ENCODE measurements at places on chromosomes 2 and 18.

- no peak for DNase-seq
Measured at GRCh38 chr18:64091526-64091925, 57.4 kb downstream of the LINC00305 start.

- DNase-seq: peak; percentile 30
Measured at GRCh38 chr18:76425146-76426131, 69.6 kb downstream of the ZNF516 start.

- DNase-seq: no peak
Measured at GRCh38 chr2:237752761-237753165, 45.8 kb upstream of the RBM44 start.

GRCh38 chr2:42850016-42850805 lies 57.8 kb upstream of the HAAO start:
- no peak for DNase-seq

GRCh38 chr18:58175786-58176176 lies 131.8 kb downstream of the NEDD4L start:
- DNase-seq: no peak

- no peak for DNase-seq
Measured at GRCh38 chr2:79223539-79223938, 64.0 kb upstream of the REG3A start.

- DNase-seq: no peak
Measured at GRCh38 chr2:230644356-230644935, 68.2 kb upstream of the CAB39 start.

DNA sequence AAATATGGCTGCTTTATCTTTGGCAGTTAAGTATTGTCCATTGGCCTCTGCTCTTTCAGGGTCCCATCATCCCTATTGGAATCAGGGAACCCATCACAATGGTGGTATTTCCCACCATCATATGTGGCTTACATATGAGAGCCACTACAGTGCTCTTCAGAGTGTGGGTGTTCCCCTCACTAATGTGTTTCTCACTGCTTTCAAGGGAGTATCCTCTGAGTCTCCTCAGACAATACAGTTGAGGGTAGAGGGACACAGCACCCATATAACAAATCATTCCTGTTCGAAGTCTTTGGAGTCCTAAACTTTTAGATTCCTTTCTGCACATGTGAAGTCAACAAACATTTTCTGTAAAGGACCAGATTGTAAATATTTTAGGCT lies 48.8 kb upstream of the DNAJC10 start:
- DNase-seq: no peak

- no peak for DNase-seq
Measured at GRCh38 chr2:168525020-168525419, 68.9 kb downstream of the CERS6 start.

- DNase-seq: no peak
Measured at GRCh38 chr2:15899751-15900493, 40.4 kb upstream of the MYCN start.

GRCh38 chr2:141522048-141522447 lies 608.8 kb downstream of the LRP1B start:
- no peak for DNase-seq

- no peak for DNase-seq
Measured at GRCh38 chr2:134377730-134378129, 123.9 kb downstream of the MGAT5 start.

GRCh38 chr2:201116959-201117734 lies 1.2 kb downstream of the CFLAR start:
- DNase-seq: peak; percentile 85

- no peak for DNase-seq
Measured at GRCh38 chr18:46856973-46857372, 60.3 kb downstream of the PIAS2 start.

GRCh38 chr2:240386326-240386725 lies 49.1 kb upstream of the GPC1 start:
- no peak for DNase-seq

GRCh38 chr2:132772340-132772739 lies 102.3 kb upstream of the LYPD1 start:
- no peak for DNase-seq

DNA sequence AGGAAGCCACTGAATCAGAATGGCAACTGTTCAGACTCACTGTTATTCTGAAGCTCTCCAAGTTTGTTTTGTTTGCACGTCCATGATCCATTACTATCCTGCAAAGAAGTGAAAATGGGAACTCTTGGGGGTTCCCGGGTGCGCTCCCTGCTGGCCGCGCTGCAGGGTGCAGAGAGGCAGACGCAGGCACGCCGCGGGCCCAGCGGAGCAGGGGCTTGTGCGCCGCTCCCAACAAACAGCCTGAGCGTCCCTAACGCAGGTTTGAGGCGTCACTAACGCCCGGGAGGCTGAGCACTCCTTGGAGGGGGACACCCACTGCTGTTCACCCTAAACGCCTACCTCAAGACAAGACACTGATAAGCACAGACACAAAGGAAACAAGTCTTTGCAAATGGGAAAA lies 14.3 kb upstream of the PIEZO2 start:
- DNase-seq: no peak

GRCh38 chr2:236309669-236310029 lies 45.4 kb upstream of the ASB18 start:
- DNase-seq: no peak

DNA sequence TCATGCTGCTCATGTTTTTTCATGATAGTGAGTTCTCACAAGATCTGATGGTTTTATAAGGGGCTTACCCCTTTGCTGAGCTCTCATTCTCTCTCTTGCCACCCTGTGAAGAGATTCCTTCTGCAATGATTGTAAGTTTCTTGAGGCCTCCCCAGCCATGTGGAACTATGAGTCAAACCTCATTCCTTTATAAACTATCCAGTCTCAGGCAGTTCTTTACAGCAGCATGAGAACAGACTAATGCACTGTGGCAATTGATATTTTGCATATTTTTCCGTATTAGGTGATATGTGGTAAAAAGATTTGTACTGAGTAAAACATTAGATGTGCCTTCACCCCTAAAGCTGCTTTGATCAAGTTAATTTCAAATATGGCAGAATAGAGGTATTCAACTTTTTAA lies 48.8 kb downstream of the RAB27B start:
- peak; percentile 43 for DNase-seq

All from HCEC 1CT (cell line).